ENCODE measurements at places on chromosomes 3 and 15.

- no peak for DNase-seq
Measured at GRCh38 chr3:77563012-77563411, 523.1 kb downstream of the ROBO2 start.

DNA sequence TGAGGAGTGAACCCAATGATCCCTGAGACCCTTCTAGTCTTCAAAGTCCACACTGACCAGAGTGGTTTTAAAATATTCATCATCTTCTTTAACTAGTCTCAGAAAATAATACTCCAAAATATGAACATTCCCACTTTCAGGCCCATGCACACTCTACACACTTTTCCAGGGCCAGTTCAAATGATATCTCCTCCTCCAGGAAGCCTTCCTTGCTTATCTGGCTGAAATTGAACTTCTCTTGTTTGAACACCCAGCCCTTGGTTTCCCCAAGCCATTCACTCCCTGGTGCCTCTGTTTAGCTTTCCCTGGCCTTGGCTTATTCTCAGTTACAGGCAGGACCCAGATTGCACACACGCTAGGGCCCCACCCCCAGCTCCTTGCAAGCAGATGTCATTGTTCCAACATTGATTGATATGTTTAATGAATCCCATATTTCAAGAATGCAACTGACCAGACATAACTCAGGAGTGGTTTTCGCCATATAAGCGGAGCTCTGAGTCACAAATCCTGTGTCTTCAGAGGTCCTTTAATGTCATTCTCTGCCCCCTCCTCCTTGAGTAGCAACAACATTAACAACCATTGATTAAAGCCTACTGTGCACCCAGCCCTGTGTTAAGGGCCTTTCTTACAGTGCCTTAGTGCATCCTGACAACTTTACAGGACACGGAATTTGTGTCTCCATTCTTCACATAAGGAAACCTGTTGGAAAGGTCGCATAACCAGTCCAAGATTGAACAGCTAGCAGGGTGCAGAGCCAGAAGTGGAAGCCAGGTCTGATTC, 2.1 kb downstream of the ITGA11 start:
- no peak for DNase-seq

GRCh38 chr3:160398820-160399124, 253 bp downstream of the IFT80 start:
- DNase-seq, result no peak

DNA sequence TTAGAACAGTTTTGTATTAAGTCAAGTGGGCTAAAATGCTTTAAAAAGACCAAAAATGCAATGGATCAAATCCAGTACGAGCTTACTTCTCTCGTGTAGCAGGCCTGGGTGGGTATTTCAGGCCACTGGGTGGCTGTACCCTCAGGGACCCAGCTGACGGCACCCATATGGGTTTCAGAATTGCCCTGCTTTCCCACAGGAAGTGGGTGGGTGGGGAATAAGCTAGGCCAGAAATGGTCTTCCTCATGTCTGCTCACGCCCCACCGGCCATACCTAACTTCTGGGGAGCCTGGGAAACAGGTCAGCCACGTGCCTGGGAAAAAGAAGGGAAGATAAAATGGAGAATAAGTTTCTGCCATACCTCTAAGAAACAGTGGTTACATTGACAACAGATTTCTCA, 20.3 kb downstream of the GPR160 start:
- DNase-seq, result no peak

GRCh38 chr3:42501321-42501680, 1.1 kb upstream of the VIPR1 start:
- no peak for DNase-seq
